Stromal cell of bone marrow (primary cell): ENCODE measurements at places on chromosomes 5 and 9.
A peak's percentile ranks its signal among the peaks of the same experiment; 100 is the strongest.

DNA sequence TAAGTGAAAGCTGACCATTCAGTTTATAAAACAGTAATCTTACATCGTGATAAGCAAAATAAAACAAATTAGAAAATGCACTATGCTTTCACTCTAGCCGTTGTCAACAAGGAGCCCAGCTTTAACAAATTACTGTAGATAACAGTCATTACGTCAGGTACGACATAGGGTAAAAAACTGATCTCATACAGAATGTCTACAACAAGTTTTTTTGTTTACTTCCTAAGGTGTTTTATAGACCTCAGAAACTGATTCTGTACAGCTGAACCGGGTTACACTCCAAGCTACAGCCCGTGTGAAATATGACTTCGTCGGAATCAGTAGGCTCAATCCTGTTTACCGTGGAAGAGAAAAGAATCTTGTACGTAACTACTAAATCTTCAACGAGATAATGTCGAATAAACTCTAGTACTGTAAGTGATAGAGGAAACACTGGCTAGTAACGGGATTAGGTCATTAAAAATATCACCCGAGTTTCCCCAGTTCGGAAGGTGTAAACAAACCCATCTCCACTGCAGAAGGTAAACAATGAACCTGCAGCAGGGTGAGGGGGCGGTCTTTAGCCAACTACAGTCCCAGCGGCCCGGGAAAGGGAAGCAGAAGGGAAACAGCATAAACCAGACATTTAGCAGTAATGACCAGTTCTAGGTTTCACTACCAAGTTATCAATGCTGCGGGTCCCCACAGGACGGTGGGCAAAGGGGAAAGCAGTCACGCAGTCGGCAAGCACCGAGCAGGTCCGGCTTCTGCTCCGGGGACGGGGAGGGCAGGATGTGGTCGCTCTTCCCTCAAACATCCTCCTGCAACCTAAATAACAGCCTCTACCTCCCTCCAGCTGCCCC, 1.1 kb downstream of the RICTOR start:
- DNase-seq: peak; percentile 3

- DNase-seq: no peak
Observed at GRCh38 chr9:130028493-130029222, 14.3 kb downstream of the FNBP1 start.

- DNase-seq: no peak
Observed at GRCh38 chr5:59584858-59585846, 308.4 kb downstream of the PDE4D start.

DNA sequence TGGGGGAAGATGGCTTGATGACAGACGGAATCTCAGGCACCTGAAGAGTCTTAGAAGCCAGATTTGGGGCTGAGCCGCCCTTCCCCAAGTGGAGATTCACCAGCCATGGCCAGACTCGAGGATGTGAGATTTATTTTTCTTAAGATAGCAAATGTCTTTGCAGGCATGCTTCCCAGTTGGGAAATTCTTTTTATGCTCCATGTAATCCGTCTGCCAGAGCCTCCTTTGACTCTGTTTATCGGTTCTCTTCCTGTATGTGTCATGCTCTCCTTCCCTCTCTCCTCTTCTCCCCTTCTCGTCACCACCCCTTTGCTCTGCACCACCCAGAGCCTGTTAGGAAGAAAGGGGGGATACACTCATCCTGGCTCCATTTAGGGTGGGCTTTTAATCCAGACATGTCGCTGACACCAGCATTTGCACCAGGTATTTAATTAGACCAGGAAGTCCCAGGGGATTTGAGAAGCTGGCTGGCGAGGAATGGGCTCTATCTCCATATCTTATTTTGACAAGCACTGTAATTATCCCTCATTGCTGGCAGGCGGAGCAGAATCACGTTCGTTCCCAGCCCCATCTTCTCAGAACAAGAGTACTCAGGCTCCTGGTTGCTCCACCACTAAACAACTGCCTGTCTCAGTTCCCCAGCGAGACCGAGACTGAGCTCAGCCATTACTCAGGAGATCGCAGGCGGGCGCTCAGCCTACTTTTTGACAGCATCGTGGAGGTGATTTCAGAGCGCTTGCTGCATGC, 50.9 kb downstream of the KCNIP1 start:
- no peak for DNase-seq

DNA sequence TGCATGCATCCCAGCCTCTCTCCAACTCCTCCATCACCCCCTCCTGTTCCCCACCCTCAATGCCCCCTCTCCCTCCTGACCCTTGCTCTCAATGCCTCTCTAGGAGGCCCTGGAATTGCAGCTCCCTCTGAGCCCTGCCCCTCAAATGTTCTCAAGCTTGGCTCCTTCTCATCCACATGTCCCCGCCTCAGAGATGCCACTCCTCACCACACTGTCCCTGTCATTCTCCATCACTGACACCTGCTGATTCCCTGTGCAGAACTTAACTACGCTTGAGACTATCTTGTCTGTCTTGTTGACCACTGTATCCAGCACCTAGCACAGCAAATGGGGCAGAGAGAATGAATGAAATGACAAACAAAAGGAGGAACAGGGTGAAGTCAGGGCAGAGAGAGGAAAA, 314.4 kb downstream of the SPOCK1 start:
- DNase-seq: no peak

DNA sequence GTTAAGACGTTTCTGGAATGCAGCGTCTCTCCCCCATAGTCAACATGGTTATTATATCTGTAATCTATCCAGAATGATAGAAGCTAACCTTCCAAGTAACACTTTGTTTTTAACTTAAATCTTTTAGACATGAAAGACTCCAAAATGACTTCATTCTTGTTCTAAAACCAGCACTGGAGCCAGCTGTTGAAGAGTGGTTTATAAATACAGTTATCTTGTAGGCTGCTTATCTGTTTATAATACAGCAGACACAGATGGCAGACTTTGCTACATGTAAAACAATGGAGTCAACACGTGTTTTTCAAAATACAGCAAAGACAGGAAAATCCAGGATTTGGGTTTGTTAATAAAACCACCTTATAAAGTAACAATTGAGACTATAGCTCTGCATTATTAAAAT, 48.8 kb upstream of the RETREG1 start:
- DNase-seq: no peak

DNA sequence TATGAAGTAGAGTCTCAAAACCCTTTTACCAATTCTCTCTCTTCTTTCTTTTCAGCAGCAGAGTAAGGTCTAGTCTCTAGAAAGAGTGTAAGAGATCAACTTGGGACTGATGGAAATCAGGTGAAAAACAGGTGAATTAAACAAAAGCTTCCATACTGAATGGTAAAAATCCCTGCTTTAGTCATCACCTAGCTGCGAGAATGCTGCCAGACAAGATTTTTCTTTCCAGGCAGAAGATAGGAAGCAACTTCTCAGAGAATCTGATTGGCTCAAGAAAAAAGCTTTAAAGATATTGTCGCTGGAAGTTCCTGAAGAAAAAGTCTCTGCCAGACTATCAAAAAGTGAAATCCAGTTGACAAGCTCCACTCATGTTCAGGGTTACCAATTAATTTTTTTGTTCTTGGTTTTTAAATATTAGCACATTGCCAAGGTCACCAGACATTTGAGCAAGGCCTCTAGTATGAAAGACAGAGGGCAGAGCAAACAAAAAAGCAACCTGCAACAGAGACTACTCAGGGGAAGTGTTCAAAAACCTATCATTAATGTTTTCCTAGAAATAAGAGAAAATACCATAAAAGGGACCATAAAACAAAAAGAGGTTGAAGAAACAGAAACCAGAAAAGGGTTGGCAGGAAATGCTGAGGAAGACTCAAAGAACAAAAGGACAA, 9.3 kb downstream of the CDO1 start:
- DNase-seq: no peak

DNA sequence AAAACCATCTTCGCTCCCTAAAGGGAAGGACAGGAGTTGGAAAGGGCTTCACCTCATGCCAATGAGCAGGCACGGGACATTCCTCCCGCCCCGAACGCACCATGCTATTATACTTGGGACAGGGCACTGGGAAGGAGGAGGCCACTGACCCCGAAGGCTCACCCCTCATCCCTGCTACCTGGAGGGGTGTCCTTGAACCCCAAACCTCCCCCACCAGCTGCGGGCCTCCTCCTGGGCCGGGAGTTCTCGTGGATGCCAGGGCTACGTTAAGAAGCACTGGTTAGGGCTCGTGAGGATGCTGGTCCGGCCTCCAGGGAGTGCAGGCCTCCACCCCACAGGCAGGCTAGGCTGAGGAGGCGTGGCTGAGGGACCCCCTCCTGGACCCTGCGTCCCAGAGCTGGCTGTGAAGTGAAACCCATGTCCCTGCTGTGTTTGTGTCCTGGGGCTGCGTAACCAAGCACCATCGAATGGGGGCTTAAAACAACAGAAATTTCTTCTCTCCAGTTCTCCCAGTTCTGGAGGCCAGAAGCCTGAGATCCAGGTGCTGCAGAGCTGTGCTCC, 111.0 kb upstream of the SARDH start:
- DNase-seq: no peak

DNA sequence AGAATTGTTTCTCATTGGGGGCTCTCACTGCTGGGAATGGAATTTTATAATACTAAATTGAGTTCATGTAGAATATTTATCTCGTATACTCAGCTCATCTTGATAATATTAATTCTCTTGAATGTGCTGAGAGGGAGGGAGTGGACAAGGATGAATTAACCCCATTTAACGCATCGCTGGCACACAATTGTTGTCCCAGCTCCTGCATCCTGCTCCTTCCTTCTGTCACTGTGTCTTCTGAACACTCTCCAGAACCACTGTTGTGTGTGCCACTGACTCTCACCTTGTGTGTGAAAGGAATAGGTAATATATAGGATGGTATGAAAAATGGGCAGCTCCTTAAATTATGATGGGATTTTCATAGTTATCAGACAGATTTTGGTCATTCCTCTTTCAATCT, 267.3 kb downstream of the MTRR start:
- DNase-seq: no peak

DNA sequence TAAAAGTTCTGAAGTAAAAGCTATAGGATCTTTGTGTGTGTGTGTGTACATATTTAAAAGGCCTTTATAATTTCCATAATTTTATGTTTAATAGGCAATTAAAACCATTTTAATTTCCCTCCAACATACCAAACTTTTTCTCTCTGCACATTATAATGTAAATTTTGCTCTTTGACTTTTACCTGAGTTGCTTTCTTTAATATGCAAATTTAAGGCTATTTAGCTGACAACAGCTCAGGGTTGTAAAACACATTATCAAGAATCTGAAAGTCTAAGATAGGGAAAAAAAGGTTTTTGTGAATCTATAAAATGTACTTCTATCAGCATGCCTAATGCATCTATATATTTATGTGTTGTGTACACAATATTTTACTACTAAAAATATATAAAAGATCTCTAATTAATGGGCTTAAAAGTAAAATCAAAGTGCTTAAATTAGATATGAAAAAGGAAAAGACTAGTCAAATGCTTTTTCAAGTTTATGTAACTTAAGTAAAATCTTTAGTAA, 239.6 kb upstream of the RAI14 start:
- no peak for DNase-seq

DNA sequence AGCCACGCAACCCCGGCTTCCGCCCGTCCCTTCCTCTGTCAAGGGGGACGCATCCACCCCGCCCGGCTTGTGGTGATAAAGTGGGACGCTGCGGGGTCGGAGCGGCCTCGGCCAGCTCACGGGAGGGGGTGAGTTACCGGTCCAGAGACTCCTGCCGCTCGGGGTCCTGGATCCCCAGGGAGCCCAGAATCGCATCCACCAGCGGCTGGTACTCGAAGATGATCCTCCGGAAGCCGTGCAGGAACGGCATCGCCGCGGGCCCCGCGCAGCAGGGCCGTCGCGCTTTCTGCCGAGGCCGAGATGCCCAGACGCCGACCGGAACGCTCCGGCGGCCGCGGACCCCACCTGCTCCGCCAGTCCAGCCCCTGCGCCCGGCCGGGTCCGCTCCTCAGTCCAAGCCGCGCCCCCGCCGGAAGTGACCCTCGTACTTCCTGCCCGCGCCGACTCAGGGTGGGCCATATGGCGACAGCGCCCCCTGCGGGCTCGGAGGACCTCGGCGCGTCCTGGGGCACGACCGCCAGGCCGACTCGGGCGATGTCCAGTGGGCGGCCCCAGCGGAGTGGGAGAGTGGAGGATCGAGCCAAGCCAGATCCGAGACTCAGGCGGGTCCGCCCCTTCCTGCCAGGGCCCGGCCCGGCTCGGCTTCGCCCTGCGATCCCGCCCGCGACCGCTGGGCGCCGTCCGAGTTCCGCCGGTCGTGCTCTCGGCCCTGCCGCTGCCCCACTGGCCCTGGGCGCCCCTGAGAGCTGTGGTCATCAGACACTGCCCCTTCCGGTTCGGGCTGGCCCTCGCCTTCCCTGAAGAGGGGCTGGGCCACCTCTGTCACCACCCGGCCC, at the start of gene ASB6:
TSS of gene ASB6 (minus strand) at position 402 of the 836 bp plus-strand sequence. CDS start at position 250, 152 bp downstream.
- DNase-seq: peak; percentile 94

GRCh38 chr5:143308731-143309130, 94.8 kb downstream of the NR3C1 start:
- no peak for DNase-seq

DNA sequence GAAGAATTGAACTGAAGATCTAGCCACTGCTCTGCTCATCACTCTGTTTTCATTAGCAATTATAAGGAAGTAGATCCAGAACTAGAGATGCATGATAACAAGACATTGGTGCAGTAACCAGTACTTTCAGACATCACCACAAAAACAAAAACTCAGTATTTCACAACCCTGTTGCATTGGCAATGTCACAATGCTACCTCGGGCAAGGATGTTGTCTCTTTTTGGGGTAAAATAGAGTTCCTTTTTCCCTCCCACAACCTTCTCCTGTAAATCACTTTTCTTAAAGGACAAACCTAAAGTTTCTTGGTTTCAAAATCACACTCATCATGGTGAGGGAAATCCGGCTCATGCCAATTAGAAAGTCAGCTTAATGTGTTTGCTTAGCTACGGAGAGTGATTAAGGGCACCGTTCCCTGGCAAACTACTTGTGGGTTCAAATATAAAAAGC, 420.1 kb upstream of the MEF2C start:
- DNase-seq: no peak

DNA sequence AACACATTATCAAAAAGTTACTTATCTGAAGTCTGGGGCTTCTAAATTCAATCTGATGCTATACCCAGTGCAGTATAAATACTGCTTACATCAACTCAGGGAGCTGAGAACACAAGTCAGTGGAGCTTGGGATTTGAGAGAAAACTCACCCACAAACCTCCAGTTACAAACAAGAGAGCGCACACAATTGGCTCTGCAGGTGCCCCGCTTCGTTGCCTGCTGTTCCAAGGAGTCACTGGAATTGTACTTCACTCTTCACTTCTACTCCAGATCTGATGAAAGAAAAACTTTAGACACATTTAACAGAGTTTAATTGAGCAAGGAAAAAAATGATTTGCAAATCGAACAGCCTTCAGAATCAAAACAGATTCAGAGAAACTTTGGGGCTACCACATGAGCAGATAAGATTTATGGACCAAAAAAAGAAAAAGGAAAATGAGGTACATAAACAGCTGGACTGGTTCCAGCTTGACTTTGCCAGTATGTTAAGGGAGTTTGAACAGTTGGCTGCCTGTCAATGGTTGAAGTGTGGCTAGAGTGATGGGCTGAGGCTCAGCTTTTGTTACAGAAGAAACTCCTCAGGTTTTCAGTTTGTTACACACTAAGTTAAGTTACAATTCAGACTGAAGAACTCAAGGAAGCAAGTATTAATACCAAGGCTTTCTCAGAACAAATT, 156.6 kb downstream of the AOPEP start:
- no peak for DNase-seq

- DNase-seq: peak; percentile 18
Observed at GRCh38 chr5:67879620-67880510, 335.7 kb upstream of the PIK3R1 start.

- no peak for DNase-seq
Observed at GRCh38 chr5:73170522-73170921, 2.5 kb upstream of the TMEM174 start.

GRCh38 chr5:72233835-72234234, 86.2 kb downstream of the MRPS27 start:
- DNase-seq: no peak

GRCh38 chr5:68196876-68197275, 18.7 kb upstream of the PIK3R1 start:
- DNase-seq: no peak
